8988T (cell line): ENCODE measurements at places on chromosomes 5 and 9.

- DNase-seq: no peak
Observed at GRCh38 chr9:93446073-93446472, 5.4 kb upstream of the FAM120A start.

GRCh38 chr9:91676046-91676445, 252.4 kb upstream of the NFIL3 start:
- no peak for DNase-seq

GRCh38 chr9:120737416-120738165, 23.3 kb upstream of the MEGF9 start:
- DNase-seq: no peak

DNA sequence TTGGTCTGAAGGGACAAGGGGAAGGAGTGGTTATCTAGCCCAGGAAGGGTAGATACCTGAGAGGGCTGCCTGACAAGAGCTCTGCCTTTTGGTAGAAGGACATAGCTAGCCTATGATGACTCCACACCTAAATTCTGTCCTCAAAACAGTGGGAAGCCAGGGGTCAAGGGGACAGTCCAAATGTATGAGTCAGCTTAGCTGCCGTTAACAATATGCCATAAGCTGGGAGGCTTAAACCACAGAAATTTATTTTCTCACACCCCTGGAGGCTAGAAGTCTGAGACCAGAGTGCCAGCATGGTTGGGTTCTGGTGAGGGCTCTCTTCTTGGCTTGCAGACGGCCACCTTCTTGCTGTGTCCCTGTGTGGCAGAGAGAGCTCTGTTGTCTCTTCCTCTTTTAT, 306.4 kb downstream of the NTRK2 start:
- DNase-seq: no peak

- DNase-seq: no peak
Observed at GRCh38 chr9:72039532-72039931, 20.9 kb downstream of the C9orf57 start.

DNA sequence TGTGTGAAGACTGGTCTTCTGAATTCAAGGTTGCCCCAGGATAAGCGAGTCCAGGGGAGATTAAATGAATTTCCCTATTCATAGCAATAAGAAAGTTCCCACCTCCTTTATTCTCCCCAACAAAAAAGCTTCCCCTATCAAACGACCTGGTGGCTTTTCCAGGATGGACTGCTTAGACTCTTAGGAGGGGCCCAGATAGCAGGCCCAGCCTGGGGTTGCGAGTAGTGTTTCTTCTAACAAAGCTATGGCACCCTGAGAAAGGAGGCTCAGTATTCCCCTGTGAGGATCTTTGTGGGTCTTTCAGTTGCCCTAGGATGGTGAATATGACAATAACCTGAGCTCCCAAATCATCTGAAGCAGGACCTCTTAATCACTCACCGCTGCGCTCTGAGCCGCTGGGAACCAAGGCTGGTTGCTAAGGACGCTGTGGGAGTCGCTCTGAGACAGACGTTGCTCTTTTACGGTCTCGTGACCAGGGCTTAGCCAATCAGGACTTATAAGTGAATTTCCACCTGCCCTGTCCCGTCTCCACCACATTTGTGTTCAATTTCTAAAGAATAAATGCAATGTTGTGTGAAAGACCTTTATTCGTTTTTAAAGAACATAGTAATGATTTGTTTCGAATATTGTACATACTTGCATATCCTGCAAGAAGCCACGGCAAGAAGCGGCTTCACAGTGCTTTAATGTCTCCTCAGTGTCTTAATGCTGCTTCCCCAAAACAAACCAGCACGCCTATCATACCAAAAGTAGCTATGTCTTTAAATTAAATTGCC, at the start of gene TMEM232:
TSS of gene TMEM232 (minus strand) at position 423 of the 776 bp plus-strand sequence. CDS start 59,319 bp downstream, outside the sequence.
- peak; percentile 14 for DNase-seq

DNA sequence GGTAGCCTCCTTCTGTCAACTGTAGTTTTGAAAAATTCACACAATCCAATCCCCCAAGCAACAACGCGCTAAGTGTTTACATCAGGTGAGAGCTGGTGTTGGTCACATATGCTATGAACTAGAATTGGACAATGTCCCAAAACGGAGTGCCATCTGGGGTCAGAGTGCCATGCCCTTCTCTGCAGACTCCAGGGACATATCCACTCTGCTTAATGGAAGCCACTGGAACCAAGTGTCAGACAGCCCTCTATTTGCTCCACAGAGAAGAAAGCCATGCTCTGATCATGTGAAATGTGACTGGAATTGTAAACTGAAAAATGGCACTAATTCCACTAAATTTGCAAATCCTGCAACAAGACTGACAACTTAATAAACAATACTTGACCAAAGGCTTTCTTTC, 12.2 kb downstream of the ABCA1 start:
- DNase-seq: no peak

- no peak for DNase-seq
Observed at GRCh38 chr9:78358329-78359051, 61.6 kb downstream of the PSAT1 start.

- no peak for DNase-seq
Observed at GRCh38 chr9:33297432-33297831, 7.1 kb downstream of the NFX1 start.

GRCh38 chr9:132412089-132412488, 2.1 kb downstream of the CFAP77 start:
- peak; percentile 55 for DNase-seq

- DNase-seq: no peak
Observed at GRCh38 chr9:26566141-26566540, 326.5 kb downstream of the CAAP1 start.

DNA sequence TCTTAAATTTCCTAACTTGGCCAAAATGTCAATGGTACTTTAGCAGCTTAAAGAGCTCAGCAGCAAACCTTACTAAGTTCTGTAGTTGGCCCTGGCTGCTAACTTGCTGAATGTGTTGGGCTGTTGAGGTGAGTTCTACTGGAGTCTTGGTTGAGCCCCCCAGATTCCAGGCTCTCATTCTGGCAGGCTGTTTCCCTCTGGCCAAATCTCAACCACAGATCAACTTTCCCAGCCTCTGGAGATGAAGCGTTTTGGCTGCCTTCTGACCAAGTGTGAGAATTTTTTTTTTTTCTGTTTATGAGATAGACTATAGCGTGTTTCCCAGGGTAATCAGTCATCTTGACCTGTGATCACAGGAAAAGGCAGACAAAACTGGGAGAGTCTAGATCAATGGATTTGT, 343.7 kb downstream of the EBF1 start:
- no peak for DNase-seq

- DNase-seq: peak; percentile 18
Observed at GRCh38 chr9:33778700-33779351, 16.5 kb upstream of the PRSS3 start.

GRCh38 chr9:116855881-116856662, 169.0 kb downstream of the TRIM32 start:
- no peak for DNase-seq

DNA sequence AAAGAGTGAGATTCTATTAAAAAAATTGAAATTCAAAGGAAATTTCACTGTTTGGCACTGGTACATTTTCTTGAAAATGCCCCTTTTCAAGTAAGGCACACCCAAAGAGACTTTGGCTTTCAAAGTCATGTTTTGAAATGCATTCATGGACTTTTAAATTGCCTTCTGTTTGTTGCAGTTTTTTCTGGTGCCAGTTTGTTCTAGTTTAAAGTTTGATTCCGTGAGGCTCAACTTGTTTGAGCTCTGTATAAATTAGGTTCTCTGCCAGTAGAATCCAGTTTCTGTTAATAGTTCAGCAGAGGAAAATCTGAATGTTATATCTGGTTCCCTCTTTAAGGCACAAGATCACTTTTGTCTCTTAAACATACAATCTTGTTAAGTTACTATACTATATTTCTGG, 16.4 kb downstream of the ATP6V0E1 start:
- DNase-seq: no peak

- DNase-seq: no peak
Observed at GRCh38 chr9:127667127-127667844, 39.5 kb upstream of the CFAP157 start.

- DNase-seq: no peak
Observed at GRCh38 chr5:149315753-149316152, 29.5 kb upstream of the GRPEL2 start.

DNA sequence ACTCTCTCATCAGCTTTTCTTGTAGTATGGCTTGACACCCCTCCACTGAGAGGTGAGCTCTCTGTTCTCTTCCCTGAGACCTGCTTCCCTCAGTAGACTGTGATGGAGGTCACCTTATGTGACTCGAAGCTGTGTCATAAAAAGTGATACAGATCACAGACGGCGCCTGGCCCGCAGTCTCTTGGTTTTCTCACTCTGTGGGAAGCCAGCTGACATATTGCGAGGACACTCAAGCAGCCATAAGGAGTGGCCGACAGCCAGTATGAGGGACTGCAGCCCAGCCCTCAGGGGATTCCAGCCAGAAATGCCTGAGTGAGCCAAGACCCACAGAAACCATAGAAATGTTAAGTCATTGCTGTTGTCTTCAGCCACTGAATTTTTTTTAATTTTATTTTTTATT, 38.0 kb downstream of the GADD45G start:
- no peak for DNase-seq

- DNase-seq: no peak
Observed at GRCh38 chr5:74342948-74343682, 297.4 kb downstream of the ENC1 start.

DNA sequence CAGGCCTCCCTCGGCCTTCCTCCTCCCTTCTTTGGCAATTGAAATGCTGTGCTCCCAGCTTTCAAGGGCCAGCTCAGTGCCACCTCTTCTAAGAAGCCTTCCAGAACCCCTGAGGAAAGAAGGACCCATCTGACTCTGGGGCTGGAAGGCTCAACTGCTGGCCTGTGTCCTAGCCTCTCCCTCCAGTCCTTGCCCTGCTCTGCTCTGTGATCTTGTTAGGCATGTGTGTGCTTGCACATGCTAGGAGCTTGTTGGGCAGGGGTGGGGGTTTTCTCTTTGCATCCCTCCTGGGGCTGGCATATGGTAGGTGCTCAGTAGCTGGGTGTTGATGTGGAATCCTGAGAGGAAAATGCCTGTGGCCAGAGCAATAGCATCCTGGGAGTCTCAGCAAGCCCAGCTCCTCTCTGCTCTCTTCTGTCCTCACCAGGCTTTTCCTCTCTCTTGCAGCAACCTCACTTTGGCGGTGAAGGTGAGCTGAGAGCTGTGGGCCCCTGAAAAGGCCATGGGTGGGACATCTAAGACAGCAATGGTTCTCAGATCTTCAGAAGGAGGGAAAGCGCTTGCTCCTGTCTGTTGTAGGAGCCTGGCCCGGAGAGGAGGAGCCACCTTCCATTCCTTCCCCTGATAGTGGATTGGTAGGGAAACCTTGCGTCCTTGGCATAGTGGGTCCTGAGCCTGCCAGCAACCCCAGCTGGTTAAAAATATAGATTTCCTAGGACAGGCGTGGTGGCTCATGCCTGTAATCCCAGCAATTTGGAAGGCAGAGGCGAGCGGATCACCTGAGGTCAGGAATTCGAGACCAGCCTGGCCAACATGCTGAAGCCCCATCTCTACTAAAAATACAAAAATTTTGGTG, 9.9 kb downstream of the DOLK start:
- no peak for DNase-seq

DNA sequence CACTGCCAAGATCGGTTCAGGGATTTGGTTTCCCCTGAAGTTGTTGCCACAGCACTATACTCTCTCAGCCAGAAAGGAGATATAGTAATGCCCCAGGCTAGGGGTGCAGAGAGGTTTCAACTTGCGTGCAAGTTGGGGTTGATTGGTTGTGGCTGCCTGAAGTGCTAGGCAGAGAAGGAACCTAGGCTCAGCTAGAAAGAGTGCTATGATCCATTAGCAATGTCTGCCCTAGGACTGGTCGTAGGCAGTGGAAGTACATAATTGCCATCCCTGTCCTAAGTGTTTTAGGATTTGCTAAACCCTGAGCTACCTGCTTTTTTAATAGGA, 136.6 kb upstream of the SMIM23 start:
- DNase-seq: no peak

- DNase-seq: no peak
Observed at GRCh38 chr9:84374516-84374915, 34.0 kb upstream of the SLC28A3 start.

GRCh38 chr5:139468421-139468931, 2.3 kb upstream of the SMIM33 start:
- no peak for DNase-seq

GRCh38 chr5:36658038-36658756, 51.8 kb downstream of the SLC1A3 start:
- DNase-seq: no peak

- DNase-seq: no peak
Observed at GRCh38 chr9:129211686-129212085, 33.6 kb upstream of the IER5L start.

- DNase-seq: no peak
Observed at GRCh38 chr9:88980740-88981203, 10.5 kb upstream of the S1PR3 start.

- no peak for DNase-seq
Observed at GRCh38 chr5:968881-969280, 39.7 kb upstream of the NKD2 start.

GRCh38 chr9:116432051-116432450, 255.1 kb upstream of the TRIM32 start:
- no peak for DNase-seq
